ENCODE measurements at places on chromosomes 4 and X. TPM values are rescaled to one million over a fixed set of nuclear protein-coding genes. Genes with fewer than 3 reads are reported as not detected.

PDE5A gene
- total RNA-seq: 49.8 TPM

SLITRK2 gene
- 2.1 TPM for total RNA-seq

PGAM4 gene
- total RNA-seq: not detected

DOK7 gene
- total RNA-seq: 1.3 TPM

ANKRD37 gene
- total RNA-seq: 10.2 TPM

CT47A7 gene
- total RNA-seq: not detected

RPS6KA6 gene
- total RNA-seq: 5.2 TPM

XAGE2 gene
- total RNA-seq: not detected

RIBC1 gene
- total RNA-seq: 2.0 TPM

MAGED4 gene
- total RNA-seq: 14.9 TPM

NPY2R gene
- 11.4 TPM for total RNA-seq

PABPC1L2B gene
- total RNA-seq: not detected

PUDP gene
- total RNA-seq: 17.9 TPM

NLGN3 gene
- 0.32 TPM for total RNA-seq

ZAR1 gene
- total RNA-seq: not detected

F8A3 gene
- 6.7 TPM for total RNA-seq

CTAG1A gene
- total RNA-seq: not detected

GK gene
- total RNA-seq: 12.1 TPM

GYPB gene
- total RNA-seq: not detected

MAGEE1 gene
- total RNA-seq: 2.8 TPM

IRAK1 gene
- total RNA-seq: 66.2 TPM

TMEM144 gene
- total RNA-seq: 50.1 TPM

IL2RG gene
- total RNA-seq: 5.1 TPM

ASB5 gene
- not detected for total RNA-seq

SAGE1 gene
- total RNA-seq: not detected

FANCB gene
- 2.8 TPM for total RNA-seq

PAGE1 gene
- not detected for total RNA-seq

All from breast epithelium (tissue), 4 donors.